CD4-positive, alpha-beta T cell (primary cell): ENCODE measurements at places on chromosomes 5 and 9.

- no peak for DNase-seq
These were observed 8.2 kb upstream of the RUFY1 start for GRCh38 chr5:179542170-179542569.

DNA sequence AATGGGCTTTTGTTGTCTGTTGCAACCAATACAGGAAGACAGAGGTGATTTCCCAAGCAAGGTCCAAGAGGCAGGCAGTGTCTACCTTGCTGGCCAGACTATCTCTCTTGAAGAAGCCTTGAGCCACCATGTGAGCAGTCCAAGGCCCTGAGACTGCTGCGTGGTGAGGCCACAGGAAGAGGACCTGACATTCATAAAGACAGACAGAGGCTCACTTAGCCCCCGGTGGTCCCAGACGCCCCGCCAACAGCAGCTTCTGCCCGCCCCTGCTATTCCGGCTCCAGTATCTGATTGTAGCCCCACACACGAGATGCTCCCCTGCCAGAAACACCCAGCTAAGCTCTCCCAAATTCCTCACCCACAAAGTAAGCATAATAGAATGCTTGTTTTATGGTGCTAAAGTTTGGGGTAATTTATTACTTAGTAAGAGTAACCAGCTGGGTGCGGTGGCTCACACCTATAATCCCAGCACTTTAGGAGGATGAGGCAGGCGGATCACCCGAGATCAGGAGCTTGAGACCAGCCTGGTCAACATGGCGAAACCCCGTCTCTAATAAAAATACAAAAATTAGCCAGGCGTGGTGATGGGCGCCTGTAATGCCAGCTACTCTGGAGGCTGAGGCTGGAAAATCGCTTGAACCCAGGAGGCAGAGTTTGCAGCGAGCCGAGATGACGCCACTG, 22.8 kb upstream of the FUBP3 start:
- no peak for DNase-seq

- no peak for DNase-seq
These were observed 129.8 kb downstream of the CD180 start for GRCh38 chr5:67066815-67067214.

DNA sequence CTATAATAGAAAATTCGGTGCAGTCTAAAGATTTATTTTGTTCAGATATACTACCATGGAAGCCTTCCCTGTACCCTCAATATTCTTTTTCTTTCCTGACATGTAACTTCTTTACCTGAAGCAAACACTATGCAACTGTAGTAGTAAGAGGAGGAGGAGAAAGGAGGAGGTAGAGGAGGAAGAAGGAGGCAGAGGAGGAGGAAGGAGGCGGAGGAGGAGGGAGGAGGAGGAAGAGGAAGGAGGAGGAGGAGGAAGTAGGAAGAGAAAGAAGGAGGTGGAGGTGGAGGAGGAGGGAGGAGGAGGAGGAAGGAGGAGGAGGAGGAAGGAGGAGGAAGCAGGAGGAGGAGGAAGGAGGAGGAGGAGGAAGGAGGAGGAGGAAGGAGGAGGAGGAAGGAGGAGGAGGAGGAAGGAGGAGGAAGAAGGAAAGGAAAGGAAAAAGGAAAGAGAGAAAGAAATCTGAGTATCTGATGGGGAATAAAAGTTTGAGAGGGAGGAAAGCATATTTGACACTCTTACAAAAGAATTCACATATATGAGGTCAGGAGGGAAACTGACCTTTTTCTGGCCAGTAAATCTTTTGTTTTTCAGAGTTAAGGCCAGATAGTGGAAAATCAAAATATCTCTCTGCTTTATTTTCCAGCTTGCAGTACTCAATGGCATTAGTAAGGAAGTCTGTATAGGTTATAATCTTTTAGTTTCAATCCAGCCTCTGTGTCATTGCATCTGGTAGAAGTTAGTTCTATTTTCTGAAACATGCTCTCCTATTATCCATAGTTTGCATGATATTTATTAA, 114.5 kb upstream of the LPAR1 start:
- no peak for DNase-seq

DNA sequence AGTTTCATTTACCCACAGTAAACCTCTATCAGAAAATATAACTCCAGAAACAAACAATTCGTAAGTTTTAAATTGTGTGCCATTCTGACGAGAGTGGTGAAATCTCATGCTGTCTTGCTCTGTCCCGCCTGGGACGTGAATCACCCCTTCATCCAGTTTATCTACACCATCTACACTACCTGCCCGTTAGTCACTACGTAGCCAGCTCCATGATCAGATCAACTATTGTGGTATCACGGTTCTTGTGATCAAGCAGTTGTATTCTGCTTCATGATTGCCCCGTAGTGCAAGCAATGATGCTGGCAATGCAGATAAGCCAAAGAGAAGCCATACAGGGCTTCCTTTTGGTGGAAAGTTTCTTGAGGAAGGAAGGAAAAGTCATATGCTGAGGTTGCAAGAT, 150.3 kb downstream of the GOLPH3 start:
- no peak for DNase-seq
